ENCODE measurements at places on chromosomes 6 and 20. TPM values are rescaled to one million over a fixed set of nuclear protein-coding genes. Genes with fewer than 3 reads are reported as not detected.

IL17A gene
- not detected for total RNA-seq

PSORS1C2 gene
- not detected for total RNA-seq

SFT2D1 gene
- total RNA-seq, result 49.7 TPM

FAM135A gene
- total RNA-seq, result 24.1 TPM

OLIG3 gene
- not detected for total RNA-seq

FKBP5 gene
- 142 TPM for total RNA-seq

ARFGEF3 gene
- 27.2 TPM for total RNA-seq

TRAPPC3L gene
- 0.64 TPM for total RNA-seq

L3MBTL1 gene
- total RNA-seq, result 12.9 TPM

SDCBP2 gene
- total RNA-seq, result 10.9 TPM

SOX18 gene
- total RNA-seq, result 135 TPM

KHDC1 gene
- total RNA-seq, result 1.9 TPM

SAMD5 gene
- 19.6 TPM for total RNA-seq

MATN4 gene
- total RNA-seq, result 0.29 TPM

FOXF2 gene
- total RNA-seq, result 15.7 TPM

MOG gene
- total RNA-seq, result not detected

SLCO4A1 gene
- total RNA-seq, result 63.3 TPM

PRSS16 gene
- total RNA-seq, result 15.1 TPM

CST7 gene
- total RNA-seq, result 9.6 TPM

Data from upper lobe of right lung (tissue), 1 donor.